Stomach (tissue), 19 donors: ENCODE measurements at places on chromosomes 3 and 15. TPM values are rescaled to one million over a fixed set of nuclear protein-coding genes. Genes with fewer than 3 reads are reported as not detected.

The CCDC50 gene
- 226 TPM for total RNA-seq

The IMPG2 gene
- 2.3 TPM for total RNA-seq

The SPATA12 gene
- not detected for total RNA-seq

DNA sequence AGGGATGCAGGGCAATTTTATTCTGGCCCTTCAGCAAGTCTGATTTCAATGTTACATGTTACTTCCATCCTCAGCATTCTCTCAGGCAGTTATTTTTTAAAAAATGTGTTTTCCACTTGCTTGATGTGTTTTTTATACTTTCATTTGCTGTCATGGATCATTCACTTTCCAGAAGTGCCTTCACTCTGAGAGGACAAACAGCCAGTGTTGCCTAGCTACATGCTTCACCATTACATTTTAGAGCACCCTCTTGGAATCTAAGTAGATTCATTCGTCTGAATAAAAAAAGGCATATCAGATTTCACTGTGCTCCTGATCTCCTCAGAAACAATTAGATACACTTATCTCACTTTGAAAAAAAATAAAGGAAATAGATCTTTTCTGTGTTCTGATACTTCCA, 93.6 kb upstream of the POU1F1 start:
- H3K27ac ChIP-seq, result no peak overlapping the region
- H3K36me3 ChIP-seq, result no peaks in the 10 kb centered on the region
- H3K4me3 ChIP-seq, result no peak overlapping the region
- no peaks in the 10 kb centered on the region for H3K4me1 ChIP-seq
- no peak for DNase-seq

GRCh38 chr3:133329626-133330025, 70.2 kb upstream of the BFSP2 start:
- no peak overlapping the region for H3K27ac ChIP-seq
- H3K27me3 ChIP-seq, result no peaks in the 10 kb centered on the region
- no peaks in the 10 kb centered on the region for H3K4me1 ChIP-seq
- no peak overlapping the region for H3K4me3 ChIP-seq

- H3K4me1 ChIP-seq, result no peaks in the 10 kb centered on the region
- H3K4me3 ChIP-seq, result no peak overlapping the region
- H3K36me3 ChIP-seq, result no peaks in the 10 kb centered on the region
- DNase-seq, result peak; percentile 86
- H3K27me3 ChIP-seq, result no peaks in the 10 kb centered on the region
Observed at GRCh38 chr15:69976366-69976994, 121.2 kb downstream of the TLE3 start.

DNA sequence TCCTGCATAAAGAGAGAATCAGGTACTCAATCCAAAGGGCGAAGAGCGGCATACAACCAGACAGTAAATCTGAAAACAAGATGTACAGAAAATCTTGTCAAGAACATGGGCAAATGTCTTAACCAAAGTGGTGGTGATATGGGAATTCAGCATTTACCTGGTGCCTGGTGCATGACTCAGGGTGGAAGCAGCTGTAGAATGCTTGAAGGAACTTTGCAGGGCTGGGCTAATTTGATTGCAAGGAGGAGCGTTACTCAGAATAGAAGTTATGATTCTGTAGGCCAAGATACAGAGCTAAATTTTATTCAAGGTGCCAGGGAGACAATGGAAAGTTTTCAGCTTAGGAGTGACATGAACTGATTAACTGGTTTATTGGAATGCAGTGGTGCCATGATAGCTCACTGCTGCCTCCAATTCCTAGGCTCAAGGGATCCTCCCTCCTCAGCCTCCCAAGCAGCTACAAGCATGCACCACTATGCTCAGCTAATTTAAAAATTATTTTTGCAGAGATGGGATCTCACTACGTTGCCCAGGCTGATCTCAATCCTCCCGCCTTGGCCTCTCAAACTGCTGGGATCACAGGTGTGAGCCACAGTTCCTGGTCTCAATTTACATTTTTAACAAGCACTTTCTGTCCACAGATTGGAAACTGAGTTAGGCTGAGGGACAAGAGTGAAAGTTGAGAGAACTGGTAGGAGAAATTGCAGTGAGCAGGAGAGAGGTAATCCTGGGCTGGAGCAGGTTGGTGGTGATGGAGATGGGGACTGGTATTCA, 91.5 kb upstream of the TBC1D5 start:
- H3K36me3 ChIP-seq, result no peaks in the 10 kb centered on the region
- H3K4me3 ChIP-seq, result no peak overlapping the region
- no peaks in the 10 kb centered on the region for H3K4me1 ChIP-seq
- no peak overlapping the region for H3K27ac ChIP-seq
- DNase-seq, result no peak

The FEM1B gene
- 18.1 TPM for total RNA-seq

The GOLGA8J gene
- total RNA-seq, result not detected

DNA sequence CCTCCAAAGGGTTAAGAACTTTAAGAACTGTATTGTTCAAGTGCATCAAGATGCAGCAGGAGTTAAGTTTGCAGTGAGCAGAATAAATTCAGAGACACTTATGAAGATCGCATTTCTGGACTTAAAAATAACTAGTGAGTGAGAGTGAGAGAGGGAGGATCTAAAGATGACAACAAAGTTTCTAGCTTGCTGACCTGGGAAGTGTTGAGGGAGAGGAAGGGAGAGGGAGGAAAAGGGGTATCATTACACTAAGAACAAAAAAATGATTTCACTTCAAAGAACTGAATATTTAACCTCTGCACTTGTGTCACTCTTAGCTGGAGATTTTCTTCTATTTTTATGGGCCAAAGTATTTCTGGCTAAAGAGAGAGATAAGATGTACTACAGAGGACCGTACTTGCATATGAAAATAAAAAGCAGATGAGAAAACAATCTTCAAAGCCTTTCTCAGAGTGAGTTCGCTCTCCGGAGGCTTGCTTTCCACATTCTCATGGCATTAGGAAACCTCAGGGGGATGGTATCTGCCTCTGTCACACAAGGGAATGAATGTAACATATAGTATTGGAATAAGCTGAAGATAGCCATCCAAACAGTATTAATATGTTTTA, 91.4 kb upstream of the TJP1 start:
- no peaks in the 10 kb centered on the region for H3K27me3 ChIP-seq
- DNase-seq, result no peak
- H3K27ac ChIP-seq, result no peak overlapping the region

DNA sequence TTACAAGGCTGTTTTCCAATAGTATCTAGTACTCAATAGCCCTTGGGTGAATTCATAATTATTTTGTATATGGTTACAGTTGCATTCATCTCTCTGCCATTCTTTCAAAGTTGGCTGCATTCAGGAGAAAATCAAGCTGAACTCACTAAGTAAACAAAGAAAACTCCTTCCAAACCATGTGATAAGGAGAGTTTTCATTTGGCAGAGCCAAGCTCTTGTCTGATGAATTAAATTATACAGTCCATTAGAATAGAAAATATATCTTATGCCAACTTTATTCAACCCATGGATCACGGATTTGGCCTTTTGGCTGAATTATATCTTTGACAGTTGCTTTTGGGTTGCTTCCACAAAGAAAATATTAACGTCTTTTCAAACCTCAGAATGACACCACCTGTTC, 272.3 kb upstream of the ROBO1 start:
- no peaks in the 10 kb centered on the region for H3K27me3 ChIP-seq
- DNase-seq, result no peak
- H3K4me1 ChIP-seq, result no peaks in the 10 kb centered on the region
- no peak overlapping the region for H3K27ac ChIP-seq
- H3K4me3 ChIP-seq, result no peak overlapping the region
- H3K36me3 ChIP-seq, result no peaks in the 10 kb centered on the region
